ENCODE measurements at places on chromosomes 11 and 22. TPM values are rescaled to one million over a fixed set of nuclear protein-coding genes. Genes with fewer than 3 reads are reported as not detected.

Gene MS4A3
- total RNA-seq: not detected

Gene CCDC88B
- total RNA-seq: 2.3 TPM

Gene GRAP2
- not detected for total RNA-seq

Gene SPA17
- total RNA-seq: 8.6 TPM

Gene SLCO2B1
- total RNA-seq: 0.57 TPM

Gene UBASH3B
- 21.5 TPM for total RNA-seq

Gene FHIP1B
- 19.0 TPM for total RNA-seq

Gene LIF
- 0.19 TPM for total RNA-seq
